Fibroblast of upper back skin (primary cell): ENCODE measurements at places on chromosomes 2 and 18.

DNA sequence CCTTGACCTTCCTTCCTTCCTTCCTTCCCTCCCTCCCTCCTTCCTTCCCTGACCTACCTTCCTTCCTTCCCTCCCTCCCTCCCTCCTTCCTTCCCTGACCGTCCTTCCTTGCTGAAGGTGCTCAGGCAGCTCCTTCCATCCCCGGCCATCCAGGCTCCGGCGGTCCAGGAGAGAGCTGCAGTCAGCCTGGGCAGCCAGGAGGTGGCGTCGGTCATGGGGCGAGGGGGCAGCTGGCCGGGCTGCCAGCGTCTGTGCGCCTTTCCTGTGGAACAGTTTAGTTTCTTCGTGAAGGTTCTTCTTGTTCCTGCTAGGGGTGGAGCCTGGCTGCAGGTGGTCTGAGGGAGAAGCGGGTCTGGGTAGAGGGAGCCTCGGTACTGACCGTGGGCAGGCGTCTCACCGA lies 15.7 kb downstream of the GPR35 start:
- no peak for DNase-seq

- DNase-seq: peak; percentile 42
Measured at GRCh38 chr2:42960842-42961180, 168.4 kb upstream of the HAAO start.

DNA sequence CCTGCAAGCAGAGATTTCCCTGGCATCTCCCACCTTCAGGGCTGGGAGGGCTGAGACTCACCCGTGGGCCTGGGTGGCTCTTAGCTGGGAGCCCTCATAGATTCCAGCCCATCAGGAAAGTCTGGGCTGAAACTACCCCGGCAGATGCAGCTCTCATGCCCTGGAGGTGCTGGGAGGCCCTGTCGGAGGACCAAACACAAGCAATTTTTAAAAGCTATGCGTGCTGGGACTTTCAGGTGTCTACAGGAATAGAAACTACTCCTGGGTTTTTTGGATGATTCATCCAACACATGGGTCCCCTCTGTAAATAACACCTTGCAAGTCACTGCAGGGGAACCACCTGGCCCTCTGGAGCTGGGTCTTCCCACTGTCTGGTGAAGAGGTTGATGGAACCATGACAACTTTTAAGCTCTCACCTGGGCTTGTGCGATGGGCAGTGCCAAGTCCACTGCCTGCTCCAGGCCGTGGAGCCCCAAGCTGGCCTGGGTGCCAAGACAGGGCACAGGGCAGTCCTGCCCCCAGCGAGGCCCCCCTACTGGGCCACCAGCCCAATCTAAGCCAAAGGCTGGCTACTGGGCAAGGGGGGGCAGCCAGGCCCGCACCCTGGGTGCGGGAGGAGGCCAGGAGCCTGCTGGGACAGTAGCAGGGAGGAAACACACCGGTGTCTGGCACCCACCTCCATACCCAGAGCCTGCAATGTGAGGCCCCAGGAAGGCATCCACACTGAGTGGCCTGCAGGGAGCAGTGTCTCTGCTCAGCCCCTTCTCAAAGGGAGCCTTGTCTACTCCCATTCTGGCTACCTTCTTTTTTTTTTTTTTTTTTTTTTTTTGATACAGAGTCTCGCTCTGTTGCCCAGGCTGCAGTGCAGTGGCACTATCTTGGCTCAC lies 1.1 kb upstream of the GPR55 start:
- no peak for DNase-seq

DNA sequence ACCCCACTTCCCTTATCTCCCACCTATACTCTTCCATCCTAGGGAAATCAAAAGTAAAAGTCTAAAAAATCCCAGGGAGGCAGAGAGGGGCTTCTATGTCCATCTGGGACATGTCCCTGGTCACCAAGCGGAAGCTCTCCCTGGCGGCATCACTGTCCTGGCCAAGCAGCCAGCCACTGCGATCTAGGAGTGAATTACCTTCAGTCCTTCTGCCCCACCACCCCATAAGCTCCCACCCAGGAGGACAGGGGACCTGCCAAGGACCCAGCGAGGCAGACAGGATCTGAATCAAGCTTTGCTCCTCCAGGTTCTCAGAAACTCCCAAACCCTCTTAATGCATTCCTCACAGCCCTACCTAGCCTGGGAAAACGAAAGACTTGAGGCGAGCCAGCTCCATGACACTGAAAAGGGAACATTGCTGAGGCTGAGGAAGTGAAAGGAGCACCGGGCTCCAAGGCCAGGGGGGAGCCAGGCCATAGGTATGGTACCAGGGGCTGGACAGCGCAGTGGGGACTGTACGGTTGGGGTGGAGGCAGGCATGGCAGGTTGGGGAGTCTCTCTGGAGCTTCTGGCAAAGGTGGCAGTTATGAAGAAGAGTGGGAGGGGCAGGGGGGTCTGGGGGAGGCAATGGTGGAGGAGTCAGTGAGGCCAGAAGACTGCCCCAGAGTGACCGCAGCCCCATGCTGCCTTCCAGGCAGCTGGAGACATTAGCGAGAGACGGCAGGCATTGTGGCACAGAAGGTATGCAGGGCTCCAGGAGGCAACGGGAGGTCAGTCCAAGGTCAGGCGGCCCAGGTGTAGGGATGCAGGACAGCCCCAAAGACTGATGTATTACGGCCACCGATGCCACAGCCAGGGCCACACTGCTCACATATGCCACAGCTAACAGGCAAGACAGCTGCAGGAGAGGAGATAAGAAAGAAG lies 2.7 kb upstream of the SLC23A3 start:
- DNase-seq: no peak

DNA sequence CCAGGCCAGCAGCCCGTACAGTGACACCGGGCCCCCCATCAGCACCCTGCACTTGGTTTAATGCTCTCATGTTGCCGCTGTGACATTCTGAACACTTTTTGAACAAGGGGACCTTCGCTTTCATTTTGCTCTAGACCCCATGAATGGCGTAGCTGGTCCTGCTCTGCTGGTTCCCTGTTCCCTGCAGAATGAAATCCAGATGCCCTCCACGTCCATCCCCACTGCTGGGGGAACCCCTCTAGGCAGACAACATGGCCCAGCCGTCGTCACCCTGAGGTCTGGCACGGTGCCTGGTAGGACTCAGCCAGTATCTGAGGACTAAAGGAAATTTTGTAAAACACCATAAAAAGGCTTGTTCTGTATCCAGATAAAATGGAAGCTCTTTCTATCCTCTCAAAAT lies 128.6 kb downstream of the KCTD1 start:
- peak; percentile 41 for DNase-seq

DNA sequence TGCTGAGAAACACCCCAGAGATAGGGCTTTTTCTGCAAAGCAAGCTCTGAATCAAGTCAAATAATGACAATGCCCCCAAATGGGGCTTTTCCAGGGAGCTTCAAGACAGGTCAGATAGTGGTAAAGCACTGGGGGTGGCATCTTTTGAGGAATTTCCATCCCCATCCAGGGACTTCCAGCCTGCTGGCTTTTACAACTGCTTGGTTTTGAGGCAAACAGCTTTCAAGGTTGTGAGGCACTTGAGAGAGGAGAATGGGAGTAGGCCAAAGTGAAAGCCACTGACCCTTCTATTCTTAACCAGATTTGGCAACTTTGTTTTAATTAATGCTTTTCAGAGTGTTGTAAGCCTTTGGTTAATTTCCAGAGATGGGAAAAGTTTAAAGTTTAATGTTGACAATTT lies 762.0 kb upstream of the POU3F3 start:
- no peak for DNase-seq

DNA sequence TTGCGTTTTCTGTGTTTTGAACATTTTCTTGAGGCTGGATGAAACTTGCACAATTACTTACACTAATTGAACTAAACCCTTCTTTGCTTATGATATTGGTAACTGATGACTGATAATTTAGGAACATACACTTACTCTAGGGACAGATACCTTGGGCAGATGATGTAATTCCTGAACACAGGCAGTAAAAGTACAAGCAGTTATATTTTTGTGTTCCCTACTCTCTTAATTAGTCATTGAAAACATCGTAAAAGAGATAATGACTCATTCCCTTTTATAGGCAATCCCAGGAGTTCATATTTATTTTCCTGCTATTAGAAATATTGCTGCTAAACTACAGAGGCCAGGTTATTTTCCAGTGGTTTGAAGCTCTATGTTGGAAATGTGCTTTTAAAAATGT lies 46.4 kb downstream of the CCDC85A start:
- DNase-seq: peak; percentile 39

- no peak for DNase-seq
Measured at GRCh38 chr2:65767946-65768345, 335.5 kb upstream of the SPRED2 start.

DNA sequence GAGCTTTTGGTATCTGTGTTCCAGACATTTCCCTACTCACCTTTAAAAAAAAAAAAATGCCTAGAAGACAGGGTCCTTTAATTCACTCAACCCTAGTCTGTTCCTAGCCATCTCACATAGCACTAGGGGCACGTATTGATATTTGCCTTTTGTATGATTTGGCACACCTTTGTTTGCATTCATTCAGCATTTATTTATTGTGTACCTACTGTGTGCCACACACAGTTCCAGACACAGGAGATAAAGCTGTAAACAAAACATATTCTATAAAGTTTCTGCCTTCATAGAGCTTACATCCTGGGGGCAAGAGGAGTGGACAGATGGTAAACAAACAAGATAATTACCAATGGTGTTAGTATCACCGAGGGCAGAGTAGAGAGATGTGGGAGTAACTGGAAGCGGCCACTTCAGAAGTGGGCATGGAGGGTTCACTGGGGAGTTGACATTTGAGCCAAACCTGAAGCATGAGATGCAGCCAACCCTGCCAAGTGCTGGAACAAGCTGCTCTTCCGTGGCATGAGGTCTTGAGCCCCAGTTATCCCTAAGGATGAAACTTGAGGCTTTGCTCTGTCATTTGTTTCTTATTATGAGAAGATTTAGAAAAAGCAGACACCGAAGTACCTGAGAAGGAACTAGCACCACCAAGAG lies 18.2 kb downstream of the MAPRE2 start:
- no peak for DNase-seq

GRCh38 chr2:112493858-112494648 lies 12.1 kb downstream of the TTL start:
- peak; percentile 71 for DNase-seq

GRCh38 chr2:241282555-241282954 lies 32.9 kb downstream of the HDLBP start:
- no peak for DNase-seq

DNA sequence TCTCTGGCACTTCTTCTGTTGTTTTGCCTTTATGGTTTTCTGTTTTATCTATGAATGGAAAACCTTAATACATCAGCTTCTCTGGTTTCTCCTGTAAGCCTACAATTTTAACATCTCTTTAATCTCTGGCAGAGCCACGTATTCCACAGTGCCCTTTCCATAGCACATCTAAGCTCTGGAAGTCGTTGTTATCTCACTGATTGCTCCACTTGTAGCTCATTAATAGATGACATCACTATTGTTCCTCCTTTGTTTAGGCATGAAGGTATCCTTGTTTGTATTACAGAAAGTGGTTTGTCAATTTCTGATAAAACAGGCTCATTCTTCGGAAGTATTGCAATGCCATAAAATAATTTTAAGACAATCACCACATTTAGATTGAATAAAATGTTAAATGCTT lies 185.2 kb downstream of the ZNF804A start:
- DNase-seq: no peak

GRCh38 chr2:26969077-26969844 lies 1.2 kb upstream of the MAPRE3 start:
- DNase-seq: no peak

GRCh38 chr2:113886479-113887008 lies 3.3 kb upstream of the ACTR3 start:
- DNase-seq: peak; percentile 81
